ENCODE measurements at places on chromosomes 5 and 9. TPM values are rescaled to one million over a fixed set of nuclear protein-coding genes. Genes with fewer than 3 reads are reported as not detected.

Gene TLE1
- 17.9 TPM for total RNA-seq

DNA sequence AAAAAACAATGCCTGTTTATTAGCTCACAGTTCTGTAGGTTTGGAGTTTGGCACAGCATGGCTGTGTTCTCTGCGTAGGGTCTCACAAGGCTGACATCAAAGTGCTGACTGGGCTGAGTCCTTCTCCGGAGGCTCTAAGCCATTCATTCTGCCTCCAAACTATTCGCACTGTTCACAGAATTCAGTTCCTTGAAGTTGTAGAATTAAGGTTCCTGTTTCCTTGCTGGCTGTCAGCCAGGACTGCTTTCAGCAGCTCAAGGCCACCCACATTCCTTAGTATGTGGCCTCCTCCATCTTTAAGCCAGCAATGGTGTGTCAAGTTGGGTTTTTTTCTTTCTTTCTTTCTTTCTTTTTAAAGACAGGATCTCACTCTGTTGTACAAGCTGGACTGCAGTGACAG lies 161.9 kb downstream of the CDH6 start:
- DNase-seq, result no peak

- DNase-seq, result no peak
These were observed 23.8 kb downstream of the PLAC8L1 start for GRCh38 chr5:146081556-146081955.

DNA sequence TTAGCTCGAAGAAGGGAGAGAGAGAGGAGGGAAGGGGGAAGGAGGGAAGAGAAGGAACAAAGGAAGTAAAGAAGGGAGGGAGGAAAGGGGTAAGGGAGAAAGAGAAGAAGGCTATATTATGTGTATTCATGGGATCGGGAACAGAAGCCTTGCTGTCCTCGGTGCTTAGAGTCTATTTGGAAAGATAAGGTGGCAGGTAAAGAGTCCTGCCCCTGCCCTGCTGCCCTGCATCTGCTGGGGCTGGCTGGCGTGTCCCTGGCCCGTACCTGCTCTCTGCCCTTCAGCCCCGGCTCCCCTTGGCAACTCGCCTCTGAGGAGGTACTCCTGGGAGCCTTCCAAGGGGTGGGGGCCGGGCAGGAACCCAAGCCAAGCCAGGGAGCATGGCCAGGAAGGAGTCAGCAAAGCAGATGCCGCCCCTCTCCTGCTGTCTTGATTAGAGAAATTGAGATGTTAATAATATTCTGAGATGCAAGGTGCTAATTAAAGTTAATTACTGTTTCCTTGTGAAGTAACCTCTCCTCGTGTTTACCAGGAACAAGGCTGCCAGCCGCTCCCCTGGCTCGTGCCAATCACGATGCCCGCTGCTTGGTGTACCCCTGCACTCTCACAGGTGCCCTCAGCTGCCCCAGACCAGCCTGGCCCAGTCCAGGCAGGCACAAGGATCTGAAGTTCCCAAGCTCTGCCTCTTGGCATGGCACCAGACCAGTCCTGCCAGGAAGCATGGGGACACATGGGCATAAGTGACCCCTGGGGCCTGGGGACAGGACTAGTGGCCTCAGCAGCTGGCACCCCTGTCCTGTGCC lies 36.6 kb downstream of the PCDH1 start:
- DNase-seq, result no peak

- no peak for DNase-seq
These were observed 449 bp upstream of the PCSK5 start for GRCh38 chr9:75889977-75890471.

DNA sequence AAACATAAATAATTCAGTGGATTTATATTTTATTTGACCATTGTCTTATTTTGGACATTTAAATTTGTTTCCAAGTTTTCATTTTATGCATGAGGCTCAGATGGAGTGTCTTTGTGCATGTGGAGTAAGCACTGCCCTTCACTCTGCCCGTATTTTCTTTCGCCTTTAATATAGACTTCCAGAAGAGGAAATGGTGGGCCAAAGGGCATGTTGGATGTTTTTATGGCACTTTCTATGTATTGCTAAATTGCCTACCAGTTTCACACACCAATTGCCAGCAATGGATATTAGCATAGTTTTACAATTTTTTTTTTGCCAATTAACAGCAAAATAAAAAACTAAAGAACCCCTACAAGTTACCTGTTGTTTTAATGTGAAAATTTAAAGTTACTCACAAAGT lies 38.4 kb downstream of the ZSWIM6 start:
- DNase-seq, result no peak

Gene RPL7A
- 2,182 TPM for total RNA-seq

GRCh38 chr9:21993893-21994555 lies at the start of gene CDKN2A:
Gene CDKN2A, minus strand, starts transcription at chr9:21994392.
- peak; percentile 82 for DNase-seq

DNA sequence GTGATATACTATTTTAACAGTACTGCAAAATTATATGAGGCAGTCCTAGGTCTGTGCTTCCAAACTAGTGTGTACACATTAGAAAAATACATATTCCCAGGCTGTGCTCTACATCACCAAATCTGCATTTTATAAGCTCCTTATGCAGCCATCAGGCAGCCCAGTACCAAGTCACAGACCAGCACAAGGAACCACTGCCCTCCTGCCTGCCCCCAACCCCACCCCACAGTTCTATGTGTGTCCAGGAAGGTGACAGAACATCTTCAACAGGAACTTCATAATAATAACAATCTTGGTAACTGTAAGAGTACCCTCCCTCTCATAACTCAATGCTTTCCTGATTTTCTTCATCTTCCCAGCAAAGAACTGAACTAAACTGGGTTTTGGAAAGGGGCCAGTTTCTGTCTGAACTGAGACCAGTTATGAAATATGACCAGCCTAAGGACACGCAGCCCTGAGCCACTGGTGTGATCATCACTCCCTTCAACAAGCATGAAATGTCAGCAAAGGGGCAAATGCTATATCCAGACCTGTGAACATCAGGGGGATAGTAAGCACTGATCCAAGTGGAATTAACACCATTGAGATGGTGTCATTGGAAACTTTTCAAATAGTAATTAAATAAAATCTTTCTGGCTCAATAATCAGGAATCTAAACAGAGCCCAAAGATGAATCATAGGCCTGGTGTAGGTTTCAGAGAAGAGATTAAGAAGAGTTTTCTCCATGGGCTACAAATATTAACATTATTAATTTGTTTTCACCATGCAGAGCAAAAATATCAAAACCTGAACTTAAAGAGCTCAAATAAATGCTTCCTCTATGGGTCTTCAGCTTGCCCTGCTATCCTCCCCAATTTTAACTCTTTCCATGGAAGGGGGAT lies 82.1 kb downstream of the DPYSL3 start:
- DNase-seq, result no peak

DNA sequence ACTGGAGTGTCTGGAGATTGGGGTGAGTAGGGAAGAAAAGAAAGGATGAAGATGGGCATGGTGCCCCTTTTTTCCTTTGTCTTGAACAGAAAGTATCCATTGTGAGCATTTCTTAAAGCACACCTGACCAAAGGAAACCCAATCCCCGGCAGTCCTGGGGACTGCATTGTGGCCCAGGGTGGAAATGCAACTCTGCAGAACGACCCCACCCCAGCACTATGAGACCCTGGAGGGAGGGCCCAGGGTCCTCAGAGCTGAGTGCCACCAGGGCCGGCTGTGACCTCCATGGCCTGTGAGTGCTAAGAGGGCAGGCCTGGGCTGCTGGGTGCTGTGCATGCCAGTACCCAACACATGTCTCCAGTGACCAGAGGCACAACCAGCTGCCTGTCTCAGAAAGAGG lies 18.5 kb downstream of the EEIG1 start:
- no peak for DNase-seq
